ENCODE measurements at places on chromosomes 2 and 18.

DNA sequence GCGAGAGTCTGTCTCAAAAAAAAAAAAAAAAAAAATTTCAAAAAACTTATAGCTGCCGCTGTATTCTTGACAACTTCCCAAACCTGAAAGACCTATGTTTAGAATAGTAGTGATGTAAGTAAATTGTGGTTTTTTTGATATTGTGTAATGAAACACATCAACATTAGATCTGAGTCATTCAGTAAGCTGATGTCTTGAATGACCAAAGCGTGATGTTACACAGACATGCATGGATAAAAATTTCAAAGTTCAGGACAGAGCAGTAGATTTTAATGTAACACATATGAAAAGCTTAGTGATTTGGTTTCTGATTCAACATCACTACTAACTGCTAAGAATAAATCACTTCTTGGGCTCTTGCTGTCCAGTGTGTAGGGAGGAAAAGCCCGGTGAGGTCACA, 69.3 kb upstream of the MEX3C start:
- no peak for DNase-seq

DNA sequence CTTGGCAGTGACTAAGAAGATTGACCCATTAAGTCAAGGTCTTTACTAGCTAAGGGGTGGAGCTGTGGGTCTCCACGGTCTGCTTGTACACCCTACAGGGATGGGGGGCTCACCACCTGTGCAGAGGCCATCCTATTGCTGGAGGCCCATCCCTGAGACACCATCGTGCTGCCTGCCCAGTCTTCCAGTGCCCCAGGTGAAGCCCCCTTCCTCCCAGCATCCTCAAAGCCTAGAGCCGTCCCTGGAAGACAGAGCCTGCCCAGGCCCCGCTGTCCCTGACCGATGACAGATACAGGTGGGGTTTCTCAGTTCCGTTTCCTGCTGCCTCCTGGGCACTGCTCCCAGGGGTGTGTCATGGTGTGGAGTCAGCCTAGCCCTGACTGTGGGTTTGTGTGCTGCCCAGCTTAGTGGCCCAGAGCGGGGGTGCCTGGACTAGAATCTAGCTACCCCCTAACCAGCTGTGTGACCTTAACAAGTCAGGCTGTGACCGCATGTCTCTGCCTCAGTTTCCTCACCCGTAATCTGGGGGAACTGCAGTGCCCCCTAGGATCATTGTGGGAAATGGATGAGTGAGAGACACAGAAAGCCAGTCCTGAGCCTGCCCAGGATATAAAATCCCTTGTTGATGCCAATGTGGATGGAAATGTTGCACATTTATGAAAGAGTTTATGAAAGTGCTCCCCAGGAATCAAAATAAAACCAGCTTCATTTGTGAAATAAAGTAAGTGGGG, 2.0 kb downstream of the OTOS start:
- DNase-seq: no peak

DNA sequence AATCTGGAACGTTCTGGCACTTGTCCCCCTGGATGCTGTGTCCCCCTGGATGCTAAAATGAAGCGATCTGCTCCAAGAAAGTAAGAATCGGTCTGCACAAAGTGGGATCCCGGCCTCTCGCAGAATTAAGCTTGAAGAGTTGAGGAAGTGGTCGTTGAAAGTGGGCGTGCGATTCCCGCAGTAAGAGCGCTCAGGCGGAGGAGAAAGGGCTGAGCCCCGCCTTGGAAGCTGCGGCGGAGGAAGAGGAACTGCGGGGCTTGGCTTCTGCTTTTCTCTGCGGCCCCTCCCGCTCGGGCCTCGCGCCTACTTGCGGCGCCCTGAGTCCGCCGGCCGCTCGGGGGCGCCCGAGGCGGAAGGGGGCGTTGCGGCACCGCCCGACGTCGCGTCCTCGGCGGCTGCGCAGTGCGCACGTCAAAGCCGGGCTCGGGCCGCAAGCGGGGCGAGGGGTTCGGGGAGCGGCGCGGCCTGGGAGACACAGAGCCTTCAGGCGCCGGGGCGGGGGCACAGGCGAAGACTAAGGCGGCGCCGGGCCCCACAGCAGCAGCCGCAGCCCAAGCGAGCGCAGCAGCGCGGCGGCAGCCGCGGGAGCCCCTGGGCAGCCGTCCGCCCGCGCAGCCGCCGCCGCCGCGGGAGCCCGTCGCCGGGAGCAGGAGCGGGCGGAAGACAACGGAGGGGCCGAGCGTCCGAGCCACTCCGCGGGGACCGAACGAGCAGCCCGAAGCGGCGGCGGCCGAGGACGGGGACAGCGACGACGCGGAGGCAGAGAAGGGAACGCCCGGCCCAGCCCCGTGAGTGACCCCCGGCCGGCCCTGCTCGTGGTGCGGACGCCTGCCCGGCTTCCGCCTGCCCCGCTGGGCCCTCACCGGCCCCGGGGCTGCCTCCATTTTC, at the start of gene CAB39:
TSS of gene CAB39 (plus strand) at position 400 of the 888 bp plus-strand sequence. CDS start 47,160 bp downstream, outside the sequence.
- peak; percentile 97 for DNase-seq

DNA sequence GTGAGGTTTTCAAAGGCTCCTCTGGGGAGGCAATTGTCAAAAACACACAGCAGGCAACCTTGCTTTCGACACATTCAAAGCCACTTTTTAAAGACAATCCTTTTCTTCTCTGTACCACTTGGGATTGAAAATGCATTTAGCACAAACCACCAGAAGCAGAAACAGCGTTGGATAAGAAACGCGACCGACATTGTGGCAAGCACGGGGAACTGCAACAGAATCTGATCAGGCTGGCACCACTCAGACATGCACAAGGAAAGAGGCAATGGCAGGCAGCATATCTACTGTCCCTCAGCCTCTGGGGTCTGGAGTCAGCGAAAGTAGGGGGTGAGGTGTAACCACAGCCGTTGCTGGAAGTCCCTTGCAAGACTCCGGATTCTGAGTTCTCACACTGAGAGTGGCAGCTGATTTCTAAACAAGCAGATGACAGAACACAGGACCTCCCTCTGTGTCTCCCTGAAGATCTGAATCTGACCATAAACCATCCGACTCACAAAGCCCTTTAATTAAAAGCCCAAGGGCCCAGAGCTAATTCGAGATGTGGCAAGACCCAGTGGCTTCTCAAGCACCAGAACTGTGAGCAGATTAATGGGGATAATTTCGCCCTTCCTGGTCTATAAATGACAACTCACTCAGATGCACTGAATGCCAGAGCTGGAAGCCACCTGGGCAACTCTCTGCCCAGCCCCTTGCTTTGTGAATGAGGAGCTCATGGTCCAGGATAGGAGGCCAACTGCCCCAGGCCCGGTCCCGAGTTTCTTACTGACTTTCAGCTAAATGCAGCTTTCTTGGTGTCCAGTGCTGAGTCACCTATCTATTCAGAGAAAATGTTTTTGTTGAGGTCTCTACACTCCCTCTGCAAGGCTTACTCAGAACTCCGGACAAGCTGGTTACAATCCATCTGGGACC, 29.6 kb downstream of the CYRIA start:
- peak; percentile 77 for DNase-seq

- DNase-seq: no peak
Measured at GRCh38 chr2:124147552-124147951, 122.5 kb downstream of the CNTNAP5 start.

GRCh38 chr2:10278029-10278762, 24.5 kb upstream of the HPCAL1 start:
- DNase-seq: no peak

- DNase-seq: no peak
Measured at GRCh38 chr2:26528836-26529235, 50.9 kb upstream of the OTOF start.

GRCh38 chr2:160405077-160405867, 88.3 kb downstream of the RBMS1 start:
- peak; percentile 91 for DNase-seq

DNA sequence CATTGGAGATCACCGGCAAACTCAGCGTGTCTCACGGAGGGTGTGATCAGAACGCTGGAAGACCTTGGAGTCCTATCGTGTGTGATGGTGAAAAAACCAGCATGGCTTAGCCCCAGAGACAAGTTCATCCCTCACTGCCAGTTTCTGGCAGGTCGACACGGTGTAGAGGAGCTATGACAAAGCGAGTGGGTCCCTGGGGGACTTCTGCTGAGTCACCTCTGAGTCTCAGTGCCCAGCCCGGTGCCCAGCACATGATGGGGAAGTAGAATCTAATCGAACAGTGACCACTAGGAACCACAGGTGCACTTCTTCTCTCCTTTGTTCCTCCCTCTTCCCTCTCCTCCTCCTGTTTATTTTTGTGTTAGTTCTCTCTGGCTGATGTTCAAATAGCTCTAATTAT, 45.9 kb upstream of the KCNF1 start:
- no peak for DNase-seq

GRCh38 chr2:179298666-179299065, 34.0 kb upstream of the SESTD1 start:
- no peak for DNase-seq

DNA sequence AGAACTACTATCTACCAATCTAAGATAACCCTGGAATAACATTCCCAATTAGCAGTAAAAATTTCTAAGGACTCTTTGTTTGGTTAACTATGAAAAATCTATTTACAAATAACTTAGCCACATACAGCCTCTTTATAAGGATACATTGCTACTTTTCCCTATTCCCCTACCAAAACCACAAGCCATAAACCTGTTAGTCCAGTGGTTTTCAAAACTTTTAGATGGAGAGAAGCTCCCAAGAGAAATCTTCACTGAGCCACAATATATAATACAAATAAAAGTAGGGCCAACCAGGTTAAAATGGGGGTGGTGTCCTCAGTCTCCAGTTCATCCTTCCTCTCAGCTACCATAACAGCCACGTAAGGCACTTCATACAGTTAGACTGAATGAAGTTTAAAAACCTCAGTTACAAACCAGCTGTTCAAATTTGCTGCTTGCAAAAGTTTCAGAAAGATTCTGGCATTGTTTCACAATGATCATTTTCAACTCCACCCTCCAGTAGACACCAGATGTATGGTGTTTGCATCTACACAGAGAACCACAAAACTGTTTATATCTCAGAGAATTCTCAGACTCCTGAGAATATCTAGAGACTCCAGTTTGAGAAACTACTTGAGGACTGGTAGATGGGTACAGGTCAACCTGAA, 26.0 kb downstream of the SOS1 start:
- DNase-seq: no peak

- peak; percentile 59 for DNase-seq
Measured at GRCh38 chr2:72367530-72368225, 220.0 kb upstream of the CYP26B1 start.

GRCh38 chr2:58146707-58147106, 94.4 kb downstream of the FANCL start:
- DNase-seq: no peak

DNA sequence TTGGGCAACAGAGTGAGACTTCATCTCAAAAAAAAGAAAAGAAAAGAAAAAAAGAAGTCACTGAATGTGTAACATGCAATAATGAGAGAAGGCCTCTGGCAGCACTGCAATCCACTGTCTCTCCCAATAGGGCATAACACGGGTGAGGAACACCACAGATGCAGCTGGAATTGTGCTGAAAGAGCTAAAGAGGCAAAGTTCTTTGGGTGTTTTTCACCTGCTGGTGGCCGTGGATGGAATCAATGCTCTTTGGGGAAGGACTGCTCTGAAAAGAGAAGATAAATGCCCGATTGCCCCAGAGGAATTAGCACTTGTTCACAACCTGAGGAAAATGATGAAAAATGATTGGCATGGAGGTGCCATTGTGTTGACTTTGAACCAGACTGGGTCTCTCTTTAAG, 31.0 kb upstream of the CYBRD1 start:
- DNase-seq: no peak

DNA sequence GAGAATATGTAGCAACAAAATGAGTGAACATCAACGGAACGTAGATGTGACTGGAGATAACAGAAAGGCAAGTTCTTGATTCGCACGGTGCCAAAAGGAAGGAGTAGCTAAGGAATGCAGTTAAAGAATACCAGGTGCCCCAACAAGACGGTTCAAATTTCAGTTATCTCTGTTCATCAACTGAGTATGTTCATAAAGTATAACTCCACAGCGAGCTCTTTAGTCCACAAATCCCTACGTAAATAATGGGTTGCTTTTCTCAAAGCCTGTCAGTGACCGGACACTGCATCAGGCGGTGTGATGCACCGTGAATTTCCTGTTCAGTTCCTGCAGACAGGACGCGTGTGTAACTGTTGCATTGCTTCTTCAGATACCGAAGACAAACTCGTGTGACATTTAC, 91.8 kb downstream of the NOL10 start:
- no peak for DNase-seq

DNA sequence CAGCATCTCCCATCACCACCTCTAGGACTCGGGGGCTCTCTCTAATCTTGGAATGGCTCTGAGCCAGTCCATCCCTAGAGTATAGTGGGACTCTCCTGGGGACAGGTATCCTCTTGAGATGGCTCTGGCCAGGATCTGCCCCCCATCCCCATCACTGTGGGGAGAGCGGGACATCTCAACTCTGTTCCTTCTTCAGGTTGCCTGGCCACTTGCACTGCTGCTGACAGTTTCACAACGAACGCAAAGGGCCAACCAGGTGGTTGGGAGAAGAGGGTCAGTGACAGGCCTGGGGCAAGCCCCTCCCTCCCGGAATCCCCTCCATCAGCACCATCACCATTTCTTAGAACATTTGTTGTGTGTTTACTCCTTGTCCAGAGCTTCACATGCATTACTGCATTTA, 62.6 kb downstream of the CIB4 start:
- no peak for DNase-seq

GRCh38 chr2:46610021-46610420, 130.7 kb downstream of the TMEM247 start:
- no peak for DNase-seq

GRCh38 chr2:40118622-40119021, 333.3 kb downstream of the SLC8A1 start:
- DNase-seq: no peak

GRCh38 chr2:174682578-174683391, 81.5 kb downstream of the CHRNA1 start:
- DNase-seq: peak; percentile 45

DNA sequence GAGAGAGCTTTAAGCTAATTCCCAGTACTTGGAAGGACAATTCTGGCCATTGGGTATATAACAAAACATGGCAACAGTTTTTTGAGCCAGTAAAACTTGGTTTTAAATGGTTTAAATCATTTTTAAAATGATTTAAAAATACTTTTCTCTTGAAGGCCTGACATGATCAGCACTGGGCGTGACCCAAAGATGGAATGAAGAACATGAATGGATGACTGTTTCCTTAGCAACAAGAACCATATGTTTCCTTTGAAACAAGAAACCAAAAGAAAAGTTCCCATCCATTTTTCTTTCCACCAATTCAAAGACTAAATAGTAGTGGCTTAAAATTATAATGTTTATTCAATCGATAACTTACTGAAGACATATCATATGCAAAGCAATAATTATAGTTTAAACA, 348.3 kb upstream of the FIGN start:
- DNase-seq: no peak

DNA sequence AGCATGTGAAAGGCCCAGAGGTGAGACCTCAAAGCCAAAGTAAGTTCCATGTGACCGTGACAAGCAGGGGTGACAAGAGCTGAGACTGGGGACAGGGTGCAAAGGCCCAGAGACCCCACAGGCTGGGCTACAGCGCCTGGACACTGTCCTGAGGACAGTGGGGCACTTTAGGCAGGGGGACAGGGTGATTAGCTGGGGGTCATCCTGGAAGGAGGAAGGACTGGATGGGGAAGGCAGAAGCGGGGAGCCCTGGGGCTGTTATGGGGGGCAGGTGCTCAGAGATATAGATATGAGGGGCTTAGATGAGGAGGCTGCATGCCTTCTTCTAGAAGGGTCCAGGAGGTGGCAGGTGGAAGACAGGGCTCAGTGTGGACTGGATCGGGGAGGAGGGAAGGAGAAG, 31.5 kb downstream of the KIF1A start:
- no peak for DNase-seq

Data from erythroblast (primary cell).